ENCODE measurements at places on chromosomes 5 and 9. TPM values are rescaled to one million over a fixed set of nuclear protein-coding genes. Genes with fewer than 3 reads are reported as not detected.
A peak's percentile ranks its signal among the peaks of the same experiment; 100 is the strongest.

DNA sequence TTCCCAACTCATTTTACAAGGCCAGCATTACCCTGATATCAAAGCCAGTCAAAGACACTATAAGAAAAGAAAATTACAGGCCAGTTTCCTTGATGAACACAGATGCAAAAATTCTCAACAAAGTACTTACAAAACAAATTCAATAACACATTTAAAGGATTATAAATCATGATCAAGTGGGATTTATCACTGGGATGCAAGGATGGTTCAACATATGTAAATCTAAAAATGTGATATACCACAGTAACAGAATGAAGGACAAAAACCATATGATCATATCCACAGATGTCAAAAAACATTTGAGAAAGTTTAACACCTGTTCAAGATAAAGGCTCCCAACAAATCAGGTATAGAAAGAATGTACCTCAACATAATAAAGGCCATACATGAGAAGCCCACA lies 130.6 kb downstream of the NDUFS4 start:
- no peaks in the 10 kb centered on the region for H3K4me1 ChIP-seq
- no peak overlapping the region for H3K27ac ChIP-seq
- no peak overlapping the region for H3K4me3 ChIP-seq
- no peaks in the 10 kb centered on the region for H3K27me3 ChIP-seq

DNA sequence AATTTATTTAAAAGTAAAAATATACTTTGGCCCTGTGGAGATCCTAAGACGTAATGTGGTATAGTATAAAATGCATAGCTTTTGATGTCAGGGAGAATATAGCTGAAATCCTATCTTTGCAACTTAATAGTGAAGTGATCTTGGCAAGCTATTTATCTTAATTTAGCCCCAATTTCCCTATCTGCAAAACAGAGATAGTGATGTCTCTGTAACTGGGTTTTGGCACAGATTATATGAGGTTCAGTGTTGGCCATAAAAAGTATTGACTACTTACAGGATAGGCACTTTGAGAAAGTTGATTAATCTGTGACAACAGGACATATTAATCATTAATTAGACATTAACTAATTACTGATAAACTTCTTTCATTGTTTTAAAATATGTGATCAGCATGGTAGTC lies 89.2 kb downstream of the ISL1 start:
- no peak overlapping the region for H3K27ac ChIP-seq
- no peaks in the 10 kb centered on the region for H3K36me3 ChIP-seq
- H3K4me1 ChIP-seq: no peaks in the 10 kb centered on the region
- H3K4me3 ChIP-seq: no peak overlapping the region
- no peaks in the 10 kb centered on the region for H3K27me3 ChIP-seq

DNA sequence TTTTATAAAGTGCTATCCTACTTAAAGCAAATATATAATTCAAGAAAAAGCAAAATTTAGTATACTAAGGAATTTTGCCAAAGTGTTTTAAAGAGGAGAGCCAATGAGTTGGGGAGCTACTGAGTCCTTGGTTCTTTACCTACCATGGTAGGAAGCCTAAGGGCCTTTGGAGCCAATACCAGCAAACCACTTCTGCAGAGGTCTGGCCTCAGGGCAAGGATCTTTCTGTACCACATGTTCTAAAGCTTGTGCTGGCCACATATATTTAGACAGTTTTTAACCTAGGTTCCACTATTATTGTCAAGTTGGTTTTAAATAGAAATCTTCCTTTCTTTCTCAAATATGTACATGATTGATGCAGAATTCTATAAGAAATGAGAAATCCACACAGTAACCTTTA lies 172.3 kb upstream of the NREP start:
- no peak overlapping the region for H3K4me3 ChIP-seq
- no peak for DNase-seq
- H3K4me1 ChIP-seq: no peaks in the 10 kb centered on the region
- H3K27ac ChIP-seq: no peak overlapping the region
- H3K27me3 ChIP-seq: no peaks in the 10 kb centered on the region

- H3K27ac ChIP-seq: peak overlapping the region; percentile 63
- no peak overlapping the region for H3K4me3 ChIP-seq
- H3K36me3 ChIP-seq: no peaks in the 10 kb centered on the region
- H3K4me1 ChIP-seq: peaks cover 8% of the 10 kb centered on the region
Observed at GRCh38 chr5:65482736-65483545, 1.2 kb upstream of the ADAMTS6 start.

NOXA1 gene
- total RNA-seq: 1.1 TPM

NR5A1 gene
- not detected for total RNA-seq

ELL2 gene
- 127 TPM for total RNA-seq

ALDOB gene
- total RNA-seq: not detected

Measured in activated CD4-positive, alpha-beta memory T cell treated with anti-CD3 and anti-CD28 coated beads for 36 hours (primary cell).